Stimulated activated CD8-positive, alpha-beta memory T cell treated with anti-CD3 and anti-CD28 coated beads, Interleukin-2, amount 100 ng/mL, for 48 hours (primary cell): ENCODE measurements at places on chromosomes 5 and 9.

DNA sequence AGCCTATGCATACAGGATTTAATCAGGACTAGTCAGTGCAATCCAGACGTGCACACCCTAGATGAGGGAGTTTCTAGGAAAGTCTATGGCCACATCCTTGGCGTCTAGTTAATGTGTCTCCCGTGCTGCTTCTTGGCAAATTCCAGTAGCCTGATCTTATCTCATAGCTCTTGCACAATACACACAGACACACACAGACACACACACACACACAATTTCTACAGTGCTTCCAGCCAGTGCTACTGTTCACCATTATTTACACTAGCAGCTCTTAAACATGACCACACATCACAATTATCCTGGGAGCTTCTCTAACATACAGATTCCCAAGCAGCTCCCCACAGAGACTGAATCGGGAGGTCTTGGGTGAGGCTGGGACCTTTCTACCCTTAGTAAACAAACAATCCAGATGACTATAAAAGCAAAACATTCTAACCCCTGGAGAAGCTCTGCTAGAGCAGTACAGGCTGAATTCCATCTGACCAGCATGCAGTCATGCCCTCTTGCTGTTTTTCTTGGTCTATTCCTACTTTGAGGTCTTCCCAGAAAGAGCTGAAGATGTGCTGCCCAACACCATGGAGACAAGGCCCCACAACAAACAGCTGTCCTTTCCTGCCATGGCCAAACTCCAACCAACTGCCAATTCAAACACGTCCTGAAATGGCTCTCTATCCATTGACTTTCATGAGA is 236.6 kb downstream of the DEPDC1B start:
- DNase-seq, result no peak

GRCh38 chr5:52922384-52922783 is 66.8 kb upstream of the ITGA2 start:
- no peak for DNase-seq

DNA sequence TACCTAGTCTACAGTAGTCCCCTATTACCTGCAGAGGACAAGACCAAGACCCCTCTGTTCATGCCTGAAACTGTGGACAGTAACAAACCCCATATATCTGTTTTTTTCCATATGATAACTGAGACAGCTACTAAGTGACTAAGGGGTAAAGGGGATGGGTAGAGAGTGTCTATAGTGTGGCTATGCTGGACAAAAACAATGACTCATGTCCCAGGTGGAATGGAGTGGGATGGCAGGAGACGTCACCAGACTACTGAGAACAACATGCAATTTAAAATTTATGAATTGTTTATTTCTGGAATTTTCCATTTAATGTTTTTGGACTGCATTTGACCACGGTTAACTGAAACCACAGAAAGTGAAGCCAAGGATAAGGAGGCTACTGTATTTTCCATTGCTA is 171.8 kb downstream of the AGTPBP1 start:
- DNase-seq, result no peak

DNA sequence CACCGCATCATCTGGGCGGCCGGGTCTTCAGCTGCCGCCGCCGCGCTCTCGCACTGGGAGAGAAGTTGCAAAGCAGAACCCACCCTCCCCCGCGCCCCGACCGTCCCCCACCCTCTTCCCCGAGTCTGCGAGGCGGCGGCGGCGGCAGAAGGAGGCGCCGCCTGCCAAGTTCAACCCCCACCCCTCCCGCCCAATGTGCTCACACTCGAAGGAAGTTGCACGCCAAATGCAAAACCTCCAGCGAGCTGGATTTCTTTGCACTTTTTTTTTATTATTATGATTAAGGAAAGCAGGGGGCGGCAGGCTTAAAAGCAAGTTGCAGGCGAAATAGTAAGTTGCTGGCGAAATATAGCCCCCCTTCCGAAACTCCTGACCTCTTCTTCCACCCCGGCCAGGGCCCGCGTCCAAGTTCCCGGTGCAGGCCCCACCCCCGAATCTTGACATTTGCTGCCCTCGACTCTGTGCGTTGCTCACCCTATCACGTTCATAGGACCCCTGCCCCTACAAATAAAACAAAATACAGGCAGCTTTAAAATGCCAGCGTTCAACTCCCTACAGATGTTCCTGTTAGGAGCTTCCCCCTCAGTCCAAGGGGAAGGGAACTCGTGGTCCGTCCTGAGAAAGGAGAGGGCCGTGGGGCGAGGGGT is 1.1 kb upstream of the NR3C1 start:
- peak; percentile 45 for DNase-seq

- no peak for DNase-seq
Observed at GRCh38 chr5:148384380-148384737, 601 bp downstream of the FBXO38 start.

DNA sequence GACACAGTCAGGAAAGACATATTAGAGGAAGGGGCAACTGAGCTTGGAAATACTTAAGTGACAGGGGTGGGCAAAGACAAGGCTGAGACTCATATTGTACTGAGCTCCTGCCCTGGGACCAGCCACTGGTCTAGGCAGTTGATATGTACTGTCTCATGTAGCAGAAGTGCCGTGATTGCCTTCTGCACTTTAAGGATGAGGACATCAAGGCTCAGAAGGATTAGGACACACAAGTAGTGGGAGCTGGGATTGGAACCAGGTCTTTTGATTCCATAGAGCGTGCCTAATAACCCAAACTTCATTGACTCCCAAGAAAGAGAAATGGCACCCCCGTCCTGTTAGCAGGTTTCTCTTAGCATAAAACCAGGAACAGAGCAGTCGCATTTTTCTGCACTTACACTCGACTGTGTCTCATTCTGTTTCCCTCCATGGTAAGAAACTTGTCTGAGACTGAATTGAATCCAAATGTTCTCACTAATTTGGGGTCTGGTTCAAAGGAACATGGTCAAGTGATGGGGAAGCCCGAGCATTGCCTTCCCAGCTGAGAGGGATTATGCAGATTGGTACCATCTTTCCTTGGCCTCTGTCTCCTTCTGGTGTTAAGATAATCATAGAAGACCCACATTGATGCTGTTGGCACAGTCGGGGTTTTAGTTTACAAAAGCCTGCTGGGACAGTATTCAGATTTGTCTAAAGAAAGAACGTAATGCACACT is 70.4 kb downstream of the ANGPTL2 start:
- no peak for DNase-seq

DNA sequence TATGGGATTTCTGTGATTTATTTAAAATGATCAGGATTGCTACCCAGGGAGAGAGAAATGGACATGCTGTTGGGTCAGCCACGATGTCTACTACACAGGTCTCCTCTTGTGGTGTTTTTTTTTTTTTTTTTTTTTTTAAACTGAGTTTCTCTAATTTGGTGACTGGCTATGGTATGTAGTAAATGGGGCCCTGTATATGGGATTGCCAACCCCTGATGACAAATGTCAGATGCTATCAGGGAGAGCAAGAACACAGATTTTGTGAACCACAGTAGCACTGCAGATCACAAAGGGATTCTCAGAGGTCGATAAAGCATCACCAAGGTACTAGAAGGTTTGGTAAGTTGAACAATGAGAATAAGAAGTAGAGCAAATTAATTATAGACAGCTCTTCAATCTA is 16.5 kb upstream of the TNFAIP8 start:
- DNase-seq, result no peak

DNA sequence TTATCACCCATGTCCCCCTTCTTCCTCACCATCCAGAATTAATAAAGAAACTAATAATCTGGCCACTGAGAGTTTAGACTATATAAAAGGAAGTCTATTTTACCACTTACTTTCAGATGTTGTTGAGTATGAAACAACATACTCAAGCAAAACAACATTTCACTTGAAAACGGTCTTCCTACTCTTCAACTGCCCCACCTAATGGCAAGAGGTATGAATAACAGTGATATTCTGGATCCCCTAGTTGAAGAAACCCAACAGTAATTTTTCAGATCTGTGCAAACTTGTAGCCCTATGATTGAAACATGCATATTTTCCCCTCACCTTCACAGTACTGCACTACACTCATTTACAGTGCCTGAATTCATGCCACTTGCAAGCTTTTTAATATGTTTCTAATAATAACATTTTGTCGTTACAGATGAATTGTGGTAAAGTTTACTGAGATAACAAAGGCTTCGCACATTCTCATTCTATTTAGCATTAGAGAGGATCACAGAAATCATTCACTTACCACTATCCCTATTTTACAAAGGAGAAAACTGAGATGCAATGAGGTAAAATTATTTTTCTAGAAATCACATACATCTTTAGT is 267.9 kb upstream of the PDE4D start:
- DNase-seq, result no peak

- DNase-seq, result no peak
Observed at GRCh38 chr5:127700237-127700766, 2.9 kb upstream of the CCDC192 start.

- DNase-seq, result no peak
Observed at GRCh38 chr9:35960039-35960655, 2.2 kb upstream of the OR2S2 start.

GRCh38 chr5:170151097-170151831 is 45.6 kb downstream of the FOXI1 start:
- DNase-seq, result no peak

- DNase-seq, result no peak
Observed at GRCh38 chr5:6704361-6704851, 8.8 kb upstream of the TENT4A start.

GRCh38 chr5:3489239-3489843 is 106.3 kb upstream of the IRX1 start:
- DNase-seq, result no peak

DNA sequence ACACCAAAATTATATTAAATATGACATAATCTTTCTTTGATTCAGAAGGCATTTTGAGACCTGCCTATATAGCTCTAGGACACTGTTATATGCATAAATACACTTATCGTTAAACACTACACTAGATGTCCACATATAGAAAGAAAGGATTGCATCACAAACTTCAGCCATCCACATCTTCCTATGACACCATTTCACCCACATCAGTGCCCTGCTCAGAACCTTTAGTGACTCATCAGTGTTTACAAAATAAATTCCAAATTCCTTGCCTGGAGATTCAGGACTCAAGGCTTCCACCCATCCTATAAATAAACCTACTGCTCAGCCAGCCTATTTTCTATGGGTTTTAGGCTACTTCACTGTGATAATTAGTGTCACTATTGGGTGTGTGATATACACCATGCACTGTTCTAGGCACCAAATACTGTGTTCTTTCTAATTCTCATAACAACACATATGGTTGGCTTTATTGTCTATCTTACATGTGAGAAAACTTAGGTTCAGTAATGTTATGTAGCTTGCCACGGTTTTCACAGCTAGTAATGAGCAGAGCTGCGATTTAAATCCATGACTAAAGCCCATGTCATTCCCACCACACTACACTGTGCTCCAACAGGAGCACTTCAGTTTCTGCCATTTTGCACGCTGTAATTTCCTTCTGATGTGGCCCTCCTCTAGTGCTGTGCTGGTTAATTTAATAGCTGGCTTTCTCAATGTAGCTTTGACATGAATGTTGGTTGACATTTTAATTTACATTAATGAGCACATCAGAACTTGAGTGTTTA is 103.3 kb downstream of the SREK1 start:
- DNase-seq, result no peak

DNA sequence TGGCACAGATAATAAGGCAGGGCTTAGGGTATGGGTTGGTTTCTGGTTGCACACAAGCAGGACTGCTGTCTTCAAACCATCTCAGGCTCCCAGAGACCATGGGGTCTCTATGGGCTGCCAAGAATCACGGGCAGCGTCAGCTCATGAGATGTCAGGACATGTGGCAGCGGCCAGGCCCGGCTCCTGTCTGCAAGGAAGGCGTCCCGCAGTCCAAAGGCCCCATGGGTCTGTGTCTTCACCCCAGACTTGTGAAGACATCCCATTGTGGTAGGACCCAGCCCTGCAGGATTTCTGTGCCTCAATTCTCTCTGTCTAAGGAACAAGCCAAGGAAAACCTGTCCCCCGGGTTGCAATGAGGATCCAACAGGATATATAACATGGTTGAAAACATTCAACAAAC is 32.6 kb downstream of the IPPK start:
- DNase-seq, result no peak

DNA sequence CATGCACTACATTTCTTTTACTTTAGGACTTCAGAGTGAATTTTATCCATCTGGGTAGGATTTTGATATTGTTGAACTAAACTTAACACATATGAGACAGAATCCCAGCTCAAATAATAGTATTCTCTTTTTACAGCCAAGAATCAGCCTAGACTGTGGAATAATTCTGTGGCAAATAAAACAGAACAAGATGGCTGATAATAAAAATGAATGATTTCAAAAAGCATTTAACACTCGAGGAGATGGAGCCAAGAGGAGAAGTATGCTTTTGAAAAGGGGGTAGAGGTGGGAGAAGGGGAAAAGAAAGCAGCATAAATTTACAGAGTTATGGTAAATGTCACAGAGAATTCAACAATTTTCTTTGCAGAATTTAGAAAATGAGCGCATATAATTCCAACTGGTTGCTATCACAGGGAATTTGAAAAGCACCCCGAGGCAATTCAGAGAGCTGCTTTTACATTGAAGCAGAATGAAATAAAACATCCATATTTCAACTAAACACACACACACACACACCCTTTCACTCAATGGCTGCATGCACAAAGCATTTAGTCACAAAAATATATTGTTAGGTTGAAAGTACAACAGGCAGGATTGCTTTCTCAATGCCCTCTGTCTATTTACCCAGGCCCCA is 60.2 kb upstream of the DMAC1 start:
- DNase-seq, result no peak

GRCh38 chr9:89153232-89154017 is 25.2 kb downstream of the SHC3 start:
- peak; percentile 23 for DNase-seq

DNA sequence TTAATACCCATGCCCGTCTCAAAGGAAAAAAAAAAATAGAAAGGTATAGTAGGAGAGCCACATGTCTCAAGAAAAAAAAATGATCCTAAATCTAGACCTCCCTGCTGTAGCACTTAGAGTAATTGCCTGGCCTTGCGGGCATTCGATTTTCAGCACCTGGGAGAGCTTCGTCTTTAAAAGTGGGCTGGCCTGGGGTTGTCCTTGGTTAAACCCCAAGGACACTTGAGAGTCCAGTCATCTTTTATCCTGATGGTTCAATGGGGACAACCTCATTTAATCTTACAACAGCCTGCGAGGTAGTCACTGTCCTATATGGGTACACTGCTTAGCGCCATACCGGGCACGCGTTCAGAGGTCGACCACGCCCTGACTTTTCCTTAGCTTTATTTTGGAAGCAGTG is 60.1 kb downstream of the MAT2B start:
- DNase-seq, result no peak

GRCh38 chr5:126199467-126199866 is 223.7 kb upstream of the GRAMD2B start:
- no peak for DNase-seq

- no peak for DNase-seq
Observed at GRCh38 chr5:493758-494157, 30.5 kb downstream of the SLC9A3 start.

GRCh38 chr5:157915638-157916037 is 56.7 kb upstream of the CLINT1 start:
- no peak for DNase-seq

- no peak for DNase-seq
Observed at GRCh38 chr9:100083448-100084127, 15.2 kb downstream of the ERP44 start.

GRCh38 chr5:126587551-126588390 is 7.2 kb downstream of the ALDH7A1 start:
- no peak for DNase-seq
